Endodermal cell (in vitro differentiated cells): ENCODE measurements at places on chromosomes 13 and 19.
A peak's percentile ranks its signal among the peaks of the same experiment; 100 is the strongest.

- peak; percentile 81 for DNase-seq
Observed at GRCh38 chr13:44575741-44576350, at the start of gene TSC22D1. Gene TSC22D1 (minus strand): TSS chr13:44576330. CDS start chr13:44576074, 256 bp downstream.

DNA sequence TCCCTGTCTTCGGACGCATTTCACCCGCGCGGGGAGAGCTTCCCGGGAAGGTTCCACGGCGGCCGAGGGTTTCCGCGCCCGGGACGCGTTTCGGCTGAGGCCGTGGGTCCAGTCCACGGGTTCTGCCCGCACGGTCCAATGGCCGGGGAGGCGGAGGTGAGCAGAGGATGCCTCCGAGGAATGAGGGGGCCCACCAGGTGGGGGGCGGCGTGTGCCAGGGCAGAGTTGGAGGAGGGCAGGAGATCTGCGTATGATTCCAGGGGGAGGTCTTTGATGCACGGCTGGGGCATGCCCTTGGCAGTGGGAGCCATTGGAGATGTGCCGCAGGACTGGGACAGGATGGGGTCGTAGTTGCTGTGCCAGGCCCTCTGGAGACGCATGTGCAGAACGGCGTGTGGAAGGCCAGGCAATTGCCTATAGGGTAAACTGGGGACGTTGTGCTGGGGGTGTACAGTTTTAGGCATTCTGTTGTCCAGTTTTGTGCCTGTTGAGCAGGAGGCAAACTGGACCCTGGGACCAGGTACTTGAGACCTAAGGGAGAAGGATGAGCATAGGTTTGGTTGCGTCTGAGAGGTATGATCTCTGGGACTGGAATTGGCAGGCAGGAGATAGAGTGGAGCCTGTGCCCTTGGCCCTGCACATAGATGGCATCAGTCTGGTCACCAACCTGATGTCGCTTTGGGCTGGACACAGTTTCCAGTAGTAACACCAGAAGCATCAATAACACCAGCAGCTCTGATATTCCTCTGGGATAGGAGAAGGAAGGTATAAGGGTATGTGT, 751 bp downstream of the ZNF584 start:
- DNase-seq = peak; percentile 65

DNA sequence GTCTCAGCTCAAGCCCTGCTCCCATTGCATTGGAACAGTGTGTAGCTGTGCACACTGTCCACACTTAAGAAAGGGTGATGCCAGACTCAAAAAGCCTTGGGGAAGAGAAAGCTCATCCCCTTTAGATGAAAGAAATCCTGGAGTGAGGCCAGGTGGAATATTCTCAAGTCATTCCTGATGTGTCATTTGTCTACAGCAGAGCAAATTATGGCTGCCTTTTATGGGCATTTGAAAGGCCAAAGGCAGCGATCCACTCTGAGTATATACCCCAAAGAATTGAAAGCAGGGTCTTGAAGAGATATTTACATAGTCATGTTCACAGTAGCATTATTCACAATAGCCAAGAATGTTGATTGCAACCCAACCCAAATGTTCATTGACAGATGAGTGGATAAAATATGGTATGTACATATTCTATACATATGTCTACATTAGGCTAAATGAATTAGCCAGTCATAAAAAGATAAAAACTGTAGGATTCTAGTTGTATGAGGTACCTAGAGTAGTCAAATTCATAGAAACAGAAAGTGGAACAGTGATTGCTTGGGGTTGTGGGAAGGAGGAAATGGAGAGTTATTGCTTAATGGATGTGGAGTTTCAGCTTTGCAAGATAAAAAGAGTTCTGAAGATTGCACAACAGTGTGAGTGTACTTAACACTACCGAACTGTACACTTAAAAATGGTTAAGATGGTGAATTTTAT, 214.9 kb downstream of the KCNRG start:
- DNase-seq = no peak

GRCh38 chr19:44142059-44142433, 692 bp downstream of the ZNF234 start:
- peak; percentile 48 for DNase-seq

- DNase-seq = no peak
Observed at GRCh38 chr13:72097568-72097967, 230.6 kb upstream of the DACH1 start.
